ENCODE measurements at places on chromosomes 16 and 17. TPM values are rescaled to one million over a fixed set of nuclear protein-coding genes. Genes with fewer than 3 reads are reported as not detected.

DNA sequence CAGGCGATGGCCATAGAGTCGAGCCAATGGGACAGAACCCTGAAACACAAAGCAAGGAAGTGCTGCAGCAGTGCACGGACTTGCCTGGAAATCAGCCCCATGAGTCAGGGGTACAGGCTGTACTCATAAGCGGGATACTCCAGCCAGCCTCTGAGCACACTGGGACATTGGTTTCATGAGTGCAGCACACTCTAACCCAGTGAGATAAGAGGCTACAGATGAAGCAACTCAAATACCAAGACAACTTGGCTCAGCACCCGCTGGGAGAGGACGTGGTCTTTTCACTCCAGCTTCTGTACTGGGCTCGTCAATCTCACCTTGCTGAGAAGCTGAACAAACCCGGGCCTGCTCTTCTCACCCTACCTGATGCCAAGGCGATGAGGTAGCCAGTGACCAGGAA is 98.2 kb downstream of the AXIN2 start:
- no peak for DNase-seq

- DNase-seq = no peak
Observed at GRCh38 chr16:59573528-59574271, 839.6 kb upstream of the GOT2 start.

DNA sequence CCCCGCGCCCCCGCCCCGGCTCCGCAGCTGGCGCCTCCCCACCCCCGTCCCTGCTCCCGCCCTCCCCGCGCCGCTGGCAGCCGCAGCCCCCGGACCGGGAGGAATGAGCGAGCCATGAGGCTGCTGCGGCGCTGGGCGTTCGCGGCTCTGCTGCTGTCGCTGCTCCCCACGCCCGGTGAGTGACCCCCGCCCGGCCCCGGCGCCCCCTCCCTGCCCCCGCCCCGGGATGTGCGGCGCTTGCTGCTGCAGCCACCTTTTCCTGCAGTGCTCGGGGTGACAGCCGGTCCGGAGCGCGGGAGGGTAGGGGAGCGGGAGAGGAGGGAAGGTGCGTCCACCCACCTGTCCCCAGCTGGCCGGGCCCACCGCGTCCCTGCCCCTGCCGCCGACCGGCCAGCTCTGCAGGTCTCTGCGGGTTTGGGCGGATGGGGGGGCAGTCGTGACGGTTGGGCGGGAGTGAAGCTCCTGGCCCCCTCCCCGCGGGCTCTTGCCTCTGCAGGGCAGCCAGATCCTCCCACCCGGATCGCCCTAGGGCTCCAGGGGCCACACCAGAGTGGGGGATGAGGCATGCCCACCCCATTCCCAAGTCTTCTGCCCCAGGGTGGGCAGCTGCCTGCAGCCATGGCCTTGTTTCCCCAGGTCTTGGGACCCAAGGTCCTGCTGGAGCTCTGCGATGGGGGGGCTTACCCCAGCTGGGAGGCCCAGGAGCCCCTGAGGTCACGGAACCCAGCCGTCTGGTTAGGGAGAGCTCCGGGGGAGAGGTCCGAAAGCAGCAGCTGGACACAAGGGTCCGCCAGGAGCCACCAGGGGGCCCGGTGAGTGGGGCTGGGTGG is 513 bp downstream of the ADAM11 start:
- no peak for DNase-seq

DNA sequence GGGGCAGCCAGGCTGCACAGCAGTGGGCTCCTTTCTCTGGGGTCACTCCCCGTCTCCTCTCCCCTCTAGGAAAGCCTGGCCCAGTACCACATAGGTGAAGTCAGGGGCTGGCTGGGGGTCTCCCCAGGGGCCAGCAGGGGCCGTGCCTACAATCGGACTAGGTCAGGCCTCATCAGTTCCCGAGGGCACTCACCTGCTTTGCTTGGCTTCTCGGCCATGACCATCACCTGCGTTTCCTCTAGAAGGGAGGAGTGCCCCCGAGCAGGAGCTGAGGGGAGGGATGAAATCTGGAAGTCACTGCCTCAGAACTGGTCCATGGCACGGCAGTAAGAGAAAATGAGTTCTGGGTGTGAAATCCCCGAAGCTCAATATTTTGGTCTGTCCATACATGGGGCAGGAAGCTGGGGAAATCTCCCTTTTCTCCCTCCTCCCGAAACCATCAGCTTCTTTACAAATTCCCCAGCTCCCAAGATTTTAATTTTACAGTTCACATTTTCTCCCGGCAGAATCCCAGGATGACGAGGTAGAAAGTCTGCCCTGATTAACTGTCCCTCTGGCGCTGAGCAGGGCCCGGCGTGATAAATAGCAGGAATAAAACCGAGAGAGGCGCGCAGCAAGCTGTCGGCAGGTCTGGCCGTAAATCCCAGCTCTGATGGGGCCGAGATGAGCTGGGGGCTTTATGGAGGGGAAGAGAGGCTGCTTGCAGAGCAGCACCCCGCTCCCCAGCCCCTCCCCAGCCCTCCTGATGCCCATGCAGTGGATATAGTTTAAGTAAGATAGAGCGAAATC is 172.1 kb downstream of the RBFOX3 start:
- no peak for DNase-seq

GRCh38 chr16:66360624-66361324 is 5.7 kb upstream of the CDH5 start:
- DNase-seq = no peak

DNA sequence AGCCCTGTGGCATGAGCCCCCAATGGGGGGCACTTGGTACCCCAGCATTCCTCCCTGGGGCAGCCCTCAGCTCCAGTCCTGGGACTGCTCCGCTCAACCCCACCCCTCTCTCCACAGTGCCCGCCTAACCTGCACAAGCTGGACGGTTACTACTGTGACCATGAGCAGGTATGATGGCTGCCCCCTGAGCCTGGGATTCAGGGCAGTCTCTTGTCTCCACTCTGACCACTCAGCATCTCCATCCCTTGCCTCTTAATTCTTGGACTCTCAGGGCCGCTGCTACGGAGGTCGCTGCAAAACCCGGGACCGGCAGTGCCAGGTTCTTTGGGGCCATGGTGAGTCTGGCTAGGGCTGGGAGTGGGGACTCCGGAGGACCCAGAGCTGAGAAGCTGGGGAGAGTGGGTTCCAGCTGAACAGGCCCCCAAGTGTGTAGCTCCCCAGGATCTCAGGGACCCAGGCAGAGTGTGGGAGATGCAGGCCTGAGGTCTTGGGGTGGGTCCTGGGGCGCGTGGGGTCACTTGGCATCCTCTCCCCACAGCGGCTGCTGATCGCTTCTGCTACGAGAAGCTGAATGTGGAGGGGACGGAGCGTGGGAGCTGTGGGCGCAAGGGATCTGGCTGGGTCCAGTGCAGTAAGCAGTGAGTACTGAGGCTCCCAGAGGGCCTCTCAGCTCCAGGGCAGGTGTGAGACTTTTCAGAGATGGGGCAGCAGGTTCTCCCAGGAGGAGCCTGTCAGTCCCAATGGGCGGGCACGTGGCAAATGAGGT is 18.0 kb downstream of the ADAM11 start:
- no peak for DNase-seq

The SYCE1L gene
- total RNA-seq = 5.1 TPM

DNA sequence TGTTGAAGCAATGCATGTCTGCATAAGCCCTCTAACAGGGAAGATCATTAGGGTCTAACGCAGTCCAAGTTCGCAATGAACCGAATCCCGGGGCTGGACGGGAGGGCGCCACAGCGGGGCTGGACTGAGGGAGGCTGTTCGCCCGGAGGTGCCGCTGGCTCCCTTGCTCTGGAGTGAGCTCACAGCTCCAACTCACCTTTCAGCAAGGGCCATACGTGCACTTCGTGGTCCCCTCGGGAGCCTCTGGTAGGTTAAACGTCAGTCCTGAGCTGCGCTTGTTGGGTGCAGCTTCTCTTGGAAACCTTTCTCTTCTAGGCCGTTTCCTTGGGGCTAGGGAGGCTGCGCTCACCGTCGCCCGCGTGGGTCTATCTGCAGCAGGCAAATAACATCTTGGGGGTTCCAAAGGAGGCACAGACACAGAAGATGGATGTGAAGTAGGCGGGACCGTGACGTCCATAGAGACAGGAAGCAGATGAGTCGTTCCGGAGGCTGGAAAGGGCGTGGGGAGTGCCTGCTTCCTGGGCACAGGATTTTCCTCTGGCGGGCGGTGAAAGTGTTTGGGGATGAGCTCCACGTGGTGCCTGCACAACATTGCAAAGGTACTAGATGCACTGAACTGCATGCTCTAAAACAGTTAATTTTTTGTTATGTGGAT is 21.9 kb downstream of the ATP2C2 start:
- no peak for DNase-seq

GRCh38 chr17:76065775-76066174 is 6.5 kb downstream of the SRP68 start:
- no peak for DNase-seq

The ABCC12 gene
- not detected for total RNA-seq

The CCL14 gene
- 12.4 TPM for total RNA-seq

GRCh38 chr16:49490321-49490705 is 116.7 kb downstream of the C16orf78 start:
- DNase-seq = no peak

GRCh38 chr17:49931416-49932137 is 37.4 kb upstream of the DLX4 start:
- DNase-seq = no peak

The PHKG2 gene
- 35.7 TPM for total RNA-seq

GRCh38 chr16:28873543-28874201 is 4.6 kb upstream of the ATP2A1 start:
- no peak for DNase-seq

The FNDC8 gene
- total RNA-seq = not detected

DNA sequence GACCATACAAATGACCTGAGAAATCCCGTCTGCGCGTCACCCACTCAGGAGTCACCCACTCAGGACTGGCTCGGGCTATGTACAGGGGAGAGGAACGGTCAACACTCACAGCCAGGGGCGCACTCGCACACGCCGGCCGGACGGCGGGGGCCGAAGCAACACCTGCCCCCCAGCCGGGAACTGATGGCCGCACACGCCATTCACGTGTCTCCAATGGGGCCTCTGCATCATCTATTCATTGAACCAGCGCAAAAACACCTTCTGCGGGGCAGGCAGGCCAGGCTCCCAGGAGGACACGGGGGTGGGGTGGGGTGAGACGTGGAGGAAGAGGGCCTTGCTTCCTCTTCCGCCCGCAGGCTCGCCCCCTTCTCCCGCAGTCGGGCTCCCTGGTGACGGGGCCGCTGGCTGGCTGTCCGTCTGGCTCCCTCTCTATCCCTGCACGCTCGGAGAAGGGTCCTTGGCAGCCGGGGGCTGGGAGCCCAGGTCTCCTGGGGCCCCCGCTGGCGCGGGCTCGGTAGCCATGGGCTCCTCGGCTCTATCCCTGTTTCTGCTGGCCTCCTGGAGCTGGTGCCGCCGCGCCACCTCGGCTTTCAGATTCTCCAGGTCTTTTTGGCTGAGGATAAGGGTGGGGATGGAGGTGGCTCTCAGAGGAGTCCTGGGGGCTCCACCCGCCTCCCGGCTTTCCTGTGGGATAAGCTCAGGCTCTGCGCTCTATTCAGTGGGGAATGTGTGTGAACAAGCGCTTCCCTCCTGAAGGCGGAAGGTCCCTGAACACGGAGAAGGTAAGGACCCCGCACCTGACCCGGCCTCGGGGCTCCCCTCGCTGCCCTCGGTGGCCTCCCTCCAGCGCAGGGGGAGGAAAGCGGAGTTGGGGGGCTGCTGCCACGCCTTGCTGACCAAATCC is 21.1 kb downstream of the CLUH start:
- DNase-seq = peak; percentile 31

- no peak for DNase-seq
Observed at GRCh38 chr17:49015924-49016774, 19.0 kb downstream of the IGF2BP1 start.

The CCL5 gene
- total RNA-seq = 4.6 TPM

GRCh38 chr16:64416216-64417005 is 705.5 kb downstream of the CDH11 start:
- no peak for DNase-seq

- no peak for DNase-seq
Observed at GRCh38 chr17:34283571-34283970, 2.0 kb upstream of the CCL11 start.
